Sigmoid colon (tissue), 7 donors: ENCODE measurements at places on chromosomes 1 and 21. TPM values are rescaled to one million over a fixed set of nuclear protein-coding genes. Genes with fewer than 3 reads are reported as not detected.

AKR7A3 gene
- polyA plus RNA-seq = 78.3 TPM

GPR37L1 gene
- not detected for polyA plus RNA-seq

SPATA6 gene
- 4.8 TPM for polyA plus RNA-seq

TFF3 gene
- polyA plus RNA-seq = 3,772 TPM

ARHGEF11 gene
- 14.8 TPM for polyA plus RNA-seq

TRIM46 gene
- not detected for polyA plus RNA-seq

HNRNPCL2 gene
- polyA plus RNA-seq = not detected

- DNase-seq = no peak
Observed at GRCh38 chr1:183569141-183569540, 21.1 kb downstream of the NCF2 start.

GRCh38 chr1:168362991-168363390 is 82.3 kb downstream of the TBX19 start:
- no peak for DNase-seq

DNA sequence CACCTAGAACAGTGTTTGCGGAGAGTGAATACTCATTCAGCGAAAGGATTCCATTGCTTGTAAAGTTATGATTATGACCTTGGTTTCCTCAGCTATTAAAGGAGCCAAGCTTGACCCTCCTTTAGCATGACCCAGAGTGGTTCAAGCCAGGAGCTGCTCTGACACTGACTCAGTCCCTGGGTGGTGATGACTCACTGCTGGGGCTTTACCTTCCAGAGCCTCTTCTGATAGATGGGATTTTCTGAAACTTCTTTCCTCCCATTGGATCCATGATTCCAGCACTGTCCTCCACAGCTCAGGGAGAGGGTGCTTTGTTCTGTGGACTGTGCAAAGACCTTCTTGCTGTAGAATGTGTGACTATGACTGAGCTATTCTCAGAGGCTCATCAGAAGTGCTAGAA is 77.4 kb downstream of the S1PR1 start:
- no peak for DNase-seq

GRCh38 chr1:41329662-41330587 is 31.3 kb upstream of the FOXO6 start:
- no peak for DNase-seq

DNA sequence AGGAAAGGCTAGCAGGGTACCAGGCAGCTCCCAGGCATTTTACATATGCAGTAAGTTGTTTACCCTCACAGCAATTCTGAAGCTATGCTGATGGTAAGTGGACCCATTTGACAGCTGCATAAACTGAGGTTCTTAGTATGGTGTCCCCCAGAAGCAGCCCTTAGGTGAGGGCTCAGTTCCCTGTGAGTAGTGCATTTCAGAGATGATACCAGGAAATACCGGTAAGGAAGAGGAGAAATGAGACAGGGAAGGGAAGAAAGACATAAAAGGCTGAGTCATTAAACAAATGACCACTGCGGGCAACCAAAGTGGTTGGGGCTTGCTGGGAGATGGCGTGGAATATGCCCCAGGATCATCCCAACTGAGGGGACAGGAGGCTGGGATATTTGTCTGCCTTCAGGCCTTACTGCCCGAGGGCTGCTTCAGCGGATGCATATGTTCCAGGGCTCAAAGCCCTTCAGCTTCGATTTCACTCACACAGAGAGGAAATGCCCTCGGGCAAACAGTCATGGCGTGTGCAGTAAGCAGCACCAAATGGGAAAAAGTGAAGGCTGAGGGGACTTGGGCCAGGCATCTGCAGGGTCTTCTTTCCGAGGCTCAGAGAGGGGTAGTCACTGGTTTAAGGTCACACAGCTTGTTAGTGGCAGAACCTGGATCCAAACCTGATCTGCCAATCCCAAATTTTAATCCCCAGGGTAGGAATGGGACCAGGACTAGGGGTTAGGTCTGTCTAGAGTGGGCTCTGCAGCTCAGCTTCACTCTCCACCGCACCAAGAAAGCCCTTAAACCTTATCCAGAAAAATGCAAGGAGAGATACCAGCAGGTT is 133.7 kb upstream of the RUNX3 start:
- DNase-seq = no peak

DNA sequence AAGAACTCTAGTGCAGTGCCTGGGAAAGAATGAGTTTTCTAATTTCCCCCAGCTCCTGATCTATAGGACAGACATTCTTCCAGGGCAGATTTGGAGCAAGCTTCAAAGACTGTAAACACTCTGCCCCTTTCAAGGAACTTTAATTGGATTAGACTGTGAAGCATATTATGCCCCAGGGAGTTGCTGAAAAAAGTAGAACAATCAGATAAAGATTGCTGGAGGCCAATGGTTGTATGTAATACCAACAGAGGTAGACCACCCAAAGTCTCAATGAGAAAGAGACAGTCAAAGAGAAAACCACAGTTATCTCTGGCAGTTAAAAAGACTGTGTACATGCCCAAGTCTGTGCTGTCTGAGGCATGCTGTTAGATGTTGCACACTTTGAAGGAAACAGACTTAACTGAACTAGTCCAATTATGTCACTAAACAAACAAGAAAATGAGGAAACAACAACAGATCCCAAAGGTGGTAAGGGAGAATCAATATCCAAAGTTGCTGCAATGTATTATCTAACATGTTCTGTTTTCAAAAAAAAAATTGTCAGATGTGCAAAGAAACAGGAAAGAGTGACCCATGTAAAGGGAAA is 24.4 kb downstream of the C4BPA start:
- DNase-seq = no peak

DNA sequence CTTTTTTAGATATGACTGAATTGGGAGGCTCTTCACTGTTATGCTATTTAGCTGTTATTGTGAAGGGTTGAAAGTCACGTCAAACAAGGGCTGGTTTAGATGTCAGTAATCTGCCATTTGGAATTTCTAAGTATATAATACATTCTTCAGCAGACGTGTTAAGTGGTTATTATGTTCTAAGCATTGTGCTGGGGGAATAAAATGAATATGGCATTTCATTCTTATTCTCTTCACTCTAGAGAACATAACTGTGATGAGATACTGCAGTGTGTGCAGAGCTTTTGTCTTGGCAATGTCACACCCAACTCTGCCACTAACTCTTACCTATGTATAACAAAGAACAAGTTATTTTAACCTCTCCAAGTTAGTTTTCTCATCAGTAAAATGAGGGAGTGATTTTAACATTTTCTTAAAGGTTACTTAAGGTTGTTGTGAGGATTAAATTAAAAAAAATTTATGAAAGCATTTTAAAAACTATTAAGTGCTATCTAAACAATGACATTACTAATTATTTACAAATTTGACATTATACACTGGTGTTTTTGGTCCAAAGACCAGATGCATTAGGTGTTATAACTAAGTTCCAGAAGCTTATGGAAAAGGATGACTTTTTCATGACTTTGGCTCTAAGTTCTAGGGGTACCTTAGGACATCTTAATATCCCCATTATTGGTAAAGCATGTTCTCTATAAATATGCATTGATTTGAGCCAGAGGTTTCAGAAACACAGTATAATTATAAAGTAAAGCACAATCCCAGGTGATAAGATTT is 58.3 kb downstream of the SLC30A7 start:
- no peak for DNase-seq

DNA sequence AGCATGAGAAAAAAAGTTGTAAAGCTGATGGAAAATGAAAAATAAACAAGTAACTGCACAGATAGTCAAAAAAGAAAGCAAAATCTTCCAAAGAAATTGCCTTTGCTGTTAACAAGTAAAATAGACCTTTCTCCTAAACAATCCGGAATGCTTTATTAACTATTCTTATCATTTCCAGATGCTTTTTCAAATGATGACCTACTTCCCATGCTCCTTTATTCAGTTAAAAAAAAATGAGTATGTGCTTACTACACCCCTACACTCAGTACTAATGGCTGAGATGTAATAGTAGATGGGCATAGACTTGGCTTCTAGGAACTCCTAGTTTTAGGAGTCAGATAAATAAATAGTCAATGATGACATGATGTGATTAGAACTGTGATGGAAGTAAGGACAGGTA is 108.5 kb downstream of the NIBAN1 start:
- no peak for DNase-seq

- DNase-seq = no peak
Observed at GRCh38 chr1:155466996-155467395, 95.6 kb downstream of the ASH1L start.

- DNase-seq = no peak
Observed at GRCh38 chr21:35039595-35040289, 9.4 kb downstream of the RUNX1 start.

DNA sequence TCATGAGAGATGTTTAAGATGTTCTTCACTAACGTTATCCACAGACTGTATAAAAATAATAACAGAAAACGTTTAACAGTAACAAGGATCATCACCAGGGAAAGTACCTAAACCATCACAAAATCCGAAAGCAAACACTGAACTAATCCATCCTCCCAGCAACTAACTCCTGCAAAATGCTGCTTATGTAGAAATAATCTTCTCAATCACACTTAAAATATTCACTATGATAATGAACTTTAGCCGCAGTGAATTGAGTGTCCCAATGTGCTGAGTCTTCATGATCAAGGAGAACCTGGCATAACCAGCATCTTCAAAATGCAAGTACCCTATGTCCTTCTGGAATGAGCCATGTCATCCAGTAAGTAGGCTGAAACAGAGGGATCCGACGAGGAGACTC is 166.1 kb downstream of the LTN1 start:
- DNase-seq = no peak

GRCh38 chr1:225460737-225461532 is 33.1 kb upstream of the LBR start:
- DNase-seq = peak; percentile 71

GRCh38 chr21:35204850-35205541 is 155.9 kb upstream of the RUNX1 start:
- peak; percentile 89 for DNase-seq

DNA sequence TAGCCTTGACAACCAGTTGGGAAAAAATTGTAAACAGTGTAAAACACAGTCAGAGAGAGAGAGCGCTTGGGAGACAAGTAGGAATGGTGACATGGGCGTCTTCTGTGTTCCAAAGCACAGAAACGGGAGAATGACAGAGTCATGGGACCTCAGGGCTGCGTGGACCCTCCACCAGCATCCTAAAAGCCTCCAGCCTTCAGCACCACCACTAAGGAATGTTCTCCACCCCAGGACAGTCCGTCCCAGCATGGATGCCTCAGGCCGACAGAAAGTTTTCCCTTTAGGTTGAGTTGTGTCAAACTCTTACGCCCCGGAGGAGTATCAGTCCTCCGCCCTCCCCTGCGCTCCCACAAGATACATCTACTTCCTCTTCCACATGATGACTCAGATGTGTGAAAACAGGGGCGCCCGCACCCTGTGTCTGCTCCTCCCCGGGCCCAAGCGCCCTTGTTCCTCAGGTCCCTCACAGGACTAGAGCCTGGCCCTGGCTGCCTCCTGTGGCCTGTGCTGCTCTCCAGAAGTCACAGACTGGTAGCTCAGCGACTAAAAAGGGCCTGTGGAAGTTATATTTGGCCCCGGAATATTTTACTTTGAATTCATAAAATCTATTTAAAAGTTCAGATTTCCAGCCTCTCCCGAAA is 63.9 kb upstream of the EFHD2 start:
- peak; percentile 77 for DNase-seq

DNA sequence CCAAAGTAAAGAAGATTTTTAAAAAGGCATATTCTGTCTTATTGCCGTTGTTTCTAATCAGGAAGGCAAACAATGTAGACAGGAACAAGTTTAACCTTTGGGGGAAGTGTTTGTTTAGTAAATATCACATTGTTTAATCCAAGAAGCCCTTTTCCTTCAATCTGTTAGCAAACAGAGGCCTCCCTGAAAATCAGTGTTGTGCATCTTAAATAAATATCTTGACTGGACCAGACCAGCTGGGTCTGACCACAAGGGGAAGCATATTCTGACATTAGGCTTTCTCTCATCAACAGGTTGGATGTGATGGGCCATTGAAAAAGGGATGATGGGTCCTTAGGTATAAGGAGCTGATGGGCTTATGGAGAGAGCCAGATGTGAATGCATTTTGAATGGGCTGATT is 81.8 kb upstream of the SGIP1 start:
- no peak for DNase-seq

- no peak for DNase-seq
Observed at GRCh38 chr1:229641306-229641705, 15.3 kb downstream of the URB2 start.

DNA sequence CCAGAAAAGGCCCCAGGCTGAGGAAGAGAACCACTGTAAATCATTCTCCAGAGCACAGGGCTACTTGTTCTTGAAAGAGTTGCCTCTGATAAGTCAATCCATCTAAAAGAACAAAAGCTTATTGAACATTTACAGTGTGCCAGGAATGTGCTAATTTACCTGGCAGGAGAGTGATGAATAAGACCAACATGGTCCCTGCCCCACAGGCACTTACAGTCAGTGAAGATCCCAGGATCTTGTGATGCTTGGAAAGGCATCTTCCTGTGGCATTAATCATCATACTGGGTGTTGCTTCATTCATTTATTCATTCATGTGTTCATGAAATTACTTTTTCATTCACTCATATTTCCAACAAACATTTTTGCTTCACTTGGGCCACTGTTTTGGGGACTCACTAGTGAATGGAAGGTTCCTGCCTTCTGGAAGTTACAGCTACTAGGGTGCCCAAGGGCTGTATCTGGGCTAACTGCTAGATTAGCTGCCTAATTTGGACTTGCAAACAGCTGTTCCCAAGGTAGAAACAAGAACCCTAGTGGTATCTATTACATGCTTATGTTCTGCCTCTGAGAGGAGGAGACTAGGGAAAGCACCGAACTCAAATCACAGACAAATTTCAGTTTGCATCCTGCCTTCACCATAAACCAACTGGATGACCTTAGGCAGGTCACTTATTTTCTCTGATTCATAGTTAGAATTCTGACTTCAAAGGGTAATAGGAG is 133.5 kb downstream of the CLIC6 start:
- DNase-seq = no peak

DNA sequence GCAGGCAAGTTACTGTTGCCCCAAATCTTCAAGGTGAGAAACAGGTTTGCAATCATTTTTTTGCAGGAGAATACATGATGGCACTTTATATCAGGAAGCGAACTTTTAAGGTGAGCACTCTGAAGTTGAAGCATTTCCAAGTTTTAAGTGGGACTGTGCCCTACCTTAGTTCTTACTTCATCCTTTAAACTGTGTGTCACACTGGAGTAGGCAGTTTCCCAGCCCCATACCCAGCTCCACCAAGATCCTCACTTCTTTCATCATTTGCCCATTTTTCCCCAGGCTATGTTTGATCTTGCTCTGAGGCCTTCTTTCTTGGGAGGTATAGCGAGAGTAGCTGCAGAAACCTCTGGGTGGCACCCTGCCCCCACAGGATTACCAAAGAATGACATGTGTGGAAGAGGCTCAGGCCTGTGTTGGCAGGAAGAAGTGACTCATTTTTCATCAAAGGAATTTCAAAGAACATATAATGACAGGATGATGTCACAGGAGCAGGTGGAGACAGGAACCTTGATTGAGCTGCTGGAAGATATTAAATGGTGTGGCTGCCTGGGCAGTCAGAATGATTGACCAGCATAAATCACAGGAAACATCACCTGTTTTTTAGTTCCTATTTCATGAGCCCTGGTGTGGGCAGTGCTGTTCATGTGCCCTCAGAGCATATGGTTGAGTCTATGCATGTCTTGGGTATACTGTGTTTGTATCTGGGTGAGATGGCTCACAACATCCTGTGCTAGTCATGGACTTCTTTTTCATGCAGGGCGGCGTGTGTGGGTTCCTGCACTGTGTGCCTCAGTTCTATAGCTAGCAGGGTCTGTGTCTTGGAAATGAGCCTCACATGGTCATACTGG is 20.8 kb upstream of the MACF1 start:
- DNase-seq = no peak

- no peak for DNase-seq
Observed at GRCh38 chr1:65265296-65265650, 44.1 kb upstream of the DNAJC6 start.
